ENCODE measurements at places on chromosomes 12 and 14.

DNA sequence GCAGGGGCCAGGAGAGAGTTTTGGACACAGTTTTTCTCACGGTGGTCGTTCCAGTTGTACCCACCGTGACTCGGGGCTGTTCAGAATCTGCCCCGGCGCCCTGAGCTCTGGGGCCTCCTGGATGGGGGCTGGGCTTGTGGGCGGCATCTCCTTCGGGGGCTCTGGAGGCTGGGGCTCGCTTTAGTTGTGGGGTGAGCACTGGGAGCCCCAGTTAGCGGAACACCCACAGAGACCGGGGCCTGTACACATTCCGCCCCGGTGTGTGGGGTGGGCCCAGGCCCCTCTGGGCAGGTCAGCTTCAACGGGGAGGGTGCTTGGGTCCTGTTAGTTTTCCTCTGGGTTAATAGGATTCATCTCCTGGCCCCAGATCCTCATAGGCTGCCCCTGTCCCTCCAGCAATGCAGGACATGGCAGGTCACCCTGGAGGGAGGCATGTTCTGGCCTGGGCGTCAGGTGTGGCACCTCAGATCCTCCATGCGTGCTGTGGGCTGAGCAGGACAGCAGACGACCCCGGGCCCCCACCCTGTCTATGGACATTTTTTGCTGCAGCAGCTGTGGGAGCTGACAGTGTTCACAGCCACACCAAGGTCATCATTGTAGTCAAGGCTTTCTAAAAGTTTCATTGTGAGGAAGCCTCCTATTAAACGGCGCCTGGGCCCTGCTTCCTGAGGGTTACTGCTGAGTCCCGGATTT, 393.2 kb downstream of the TMEM121 start:
- DNase-seq: no peak

GRCh38 chr12:4119157-4119761, 154.3 kb upstream of the CCND2 start:
- no peak for DNase-seq

GRCh38 chr14:21104448-21105060, 3.7 kb downstream of the TMEM253 start:
- DNase-seq: peak; percentile 64

GRCh38 chr14:102891556-102891955, 30.9 kb upstream of the AMN start:
- DNase-seq: no peak

DNA sequence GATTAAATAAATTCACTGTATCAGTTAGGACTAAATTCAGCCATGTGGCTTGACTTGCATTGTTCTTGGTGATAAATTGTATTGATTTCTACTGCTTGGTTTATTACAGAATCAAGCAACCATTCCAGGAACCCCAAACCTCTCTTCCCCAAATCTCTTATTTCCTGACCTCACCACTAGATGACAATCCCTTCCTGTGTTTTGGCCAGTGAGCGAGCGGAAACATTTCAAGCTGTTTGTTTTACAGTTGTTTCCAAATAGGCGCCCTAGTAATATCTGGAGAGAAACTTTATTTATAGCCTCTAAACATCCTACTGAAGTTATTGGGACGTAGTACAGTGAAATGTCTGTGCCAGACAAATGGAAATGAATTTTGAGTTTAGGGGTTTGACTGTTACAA, 161.1 kb downstream of the SNAPC1 start:
- DNase-seq: no peak
